B cell (primary cell): ENCODE measurements at places on chromosomes 16 and 17. TPM values are rescaled to one million over a fixed set of nuclear protein-coding genes. Genes with fewer than 3 reads are reported as not detected.

Gene CBFA2T3
- total RNA-seq: 58.3 and 58.5 TPM in 2 replicates

Gene CDK3
- 13.2 and 15.0 TPM in 2 replicates for total RNA-seq

Gene SLC22A31
- total RNA-seq: not detected in 2 replicates

- no peak for DNase-seq
These were observed 85.5 kb upstream of the HNF1B start for GRCh38 chr17:37830151-37830993.

DNA sequence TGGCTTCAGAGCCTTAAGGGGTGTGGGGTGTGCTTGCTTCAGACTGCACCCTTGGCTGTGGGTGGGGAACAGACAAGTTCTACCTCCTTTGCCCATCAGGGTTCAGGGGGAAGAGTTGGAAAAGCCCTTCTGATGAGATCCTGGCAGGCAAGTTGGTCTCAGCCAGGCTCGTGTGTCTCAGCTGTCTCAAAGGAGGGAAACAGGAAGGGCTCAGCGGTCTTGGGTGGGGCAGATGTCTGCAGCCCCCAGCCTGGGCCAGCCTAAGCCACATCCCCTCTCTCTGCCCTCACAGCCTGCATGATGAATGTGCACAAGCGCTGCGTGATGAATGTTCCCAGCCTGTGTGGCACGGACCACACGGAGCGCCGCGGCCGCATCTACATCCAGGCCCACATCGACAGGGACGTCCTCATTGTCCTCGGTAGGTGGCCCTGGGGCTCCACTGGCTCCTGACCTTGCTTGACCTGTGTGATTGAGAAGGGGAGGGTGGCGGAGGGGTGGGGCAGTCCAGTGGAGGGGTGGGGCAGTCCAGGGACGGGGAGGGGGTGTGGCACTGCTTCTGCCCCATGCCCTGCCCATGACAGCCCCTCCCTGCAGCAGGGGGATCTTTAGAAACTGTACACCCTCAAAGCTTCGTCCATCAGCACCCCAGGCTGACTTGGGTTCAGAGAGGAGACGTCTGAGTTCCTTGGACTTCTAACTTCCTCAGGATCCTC is 199.5 kb downstream of the PRKCB start:
- peak; percentile 59 for DNase-seq

DNA sequence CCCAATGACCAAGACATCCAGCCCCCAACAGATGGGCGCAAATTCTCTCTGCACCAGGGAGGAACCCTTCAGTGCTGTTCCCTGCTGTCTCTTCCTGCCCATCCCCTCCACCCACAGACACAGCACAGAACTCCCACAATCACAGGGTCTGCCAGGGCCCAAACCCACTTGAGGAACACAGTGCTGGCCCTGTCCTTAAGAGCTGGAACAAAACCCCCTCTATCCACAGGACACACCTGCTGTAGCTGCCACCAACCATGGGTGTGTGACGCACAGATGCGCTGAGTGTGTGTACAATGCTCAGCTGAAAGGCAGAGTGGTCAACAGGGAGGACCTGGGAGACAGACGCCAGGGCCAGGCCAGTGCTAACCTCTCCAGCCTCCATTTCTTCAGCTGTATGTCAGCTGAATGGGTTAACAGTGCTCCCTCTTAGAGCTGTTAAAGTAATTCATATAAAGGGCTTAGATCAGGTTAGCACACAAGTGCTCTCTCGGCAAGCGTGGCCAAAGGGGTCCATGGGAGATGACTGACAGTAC is 62.1 kb downstream of the AMFR start:
- no peak for DNase-seq

DNA sequence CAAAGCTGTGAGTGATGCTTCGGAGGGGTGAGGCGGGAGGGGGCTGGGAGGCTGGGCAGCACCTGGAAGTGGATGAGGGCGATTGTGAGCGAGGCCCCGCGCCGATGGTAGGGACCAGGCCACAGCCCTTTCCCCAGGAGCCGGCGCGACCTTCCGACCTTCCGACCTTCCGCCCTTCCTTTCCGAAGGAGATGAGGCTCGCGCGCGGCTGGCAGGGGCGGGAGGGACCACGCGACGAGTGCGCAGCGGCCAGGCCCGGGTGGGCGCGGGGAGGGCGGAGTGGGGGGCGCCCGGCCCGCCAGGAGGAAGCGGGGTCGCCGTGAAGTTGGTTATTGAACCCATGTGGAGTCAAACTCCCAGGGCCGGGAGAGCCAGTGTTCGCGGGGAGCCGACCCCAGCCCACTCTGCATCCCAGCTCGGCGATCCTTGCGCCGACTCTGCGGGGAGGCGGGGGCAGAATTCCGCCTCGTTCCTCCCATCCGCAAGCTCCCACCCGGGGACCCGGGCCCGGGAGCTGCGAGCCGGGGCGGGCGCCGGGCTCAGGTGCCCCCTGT is 56.6 kb downstream of the RAP1GAP2 start:
- DNase-seq: no peak

DNA sequence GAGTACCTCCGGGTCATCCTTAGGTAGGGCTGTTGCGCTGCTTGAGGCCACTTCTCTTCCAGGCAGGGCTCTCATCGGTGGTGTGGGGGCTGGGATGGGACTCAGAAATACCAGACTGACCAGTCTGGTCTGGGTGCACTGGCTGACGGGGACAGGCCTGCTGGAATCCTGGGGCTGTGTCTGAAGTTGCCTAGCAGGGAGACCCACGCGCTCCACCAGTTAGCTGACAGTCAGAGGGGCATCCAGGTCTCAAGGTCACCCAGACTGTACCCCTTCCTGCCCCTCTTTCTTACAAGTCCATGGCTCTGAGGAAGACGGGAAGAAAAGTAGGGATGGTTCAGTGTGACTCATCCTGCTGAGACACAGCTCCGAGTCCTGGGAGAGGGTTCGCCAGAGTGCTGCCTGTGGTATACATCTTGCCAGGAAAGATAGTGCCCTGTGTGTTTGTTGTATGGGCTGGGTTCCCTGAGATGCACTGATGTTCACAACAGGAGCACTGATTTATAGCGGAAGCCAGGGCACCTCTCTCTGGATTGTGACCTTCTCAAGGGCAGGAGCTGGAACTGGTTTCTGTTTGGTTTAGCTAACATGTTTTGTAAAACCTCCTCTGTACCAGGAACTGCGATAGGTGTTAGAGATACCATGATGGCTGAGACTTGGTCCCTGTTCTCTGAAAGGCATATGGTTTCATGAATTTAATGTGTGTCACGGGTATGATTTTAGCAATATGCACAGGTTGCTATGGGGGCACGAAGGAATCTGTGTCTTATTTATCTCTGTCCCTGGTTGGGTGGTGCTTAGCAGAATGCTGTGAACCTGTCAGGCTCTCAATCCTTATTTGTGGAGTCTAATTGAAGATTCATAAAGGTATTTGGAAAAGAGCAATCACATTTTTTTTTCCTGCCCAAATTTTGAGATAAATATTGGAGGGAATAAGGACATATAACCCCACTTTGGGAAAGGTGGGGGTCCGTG is 97.5 kb downstream of the OR1D5 start:
- no peak for DNase-seq

GRCh38 chr17:74644419-74644818 is 20.9 kb upstream of the CD300E start:
- DNase-seq: no peak

DNA sequence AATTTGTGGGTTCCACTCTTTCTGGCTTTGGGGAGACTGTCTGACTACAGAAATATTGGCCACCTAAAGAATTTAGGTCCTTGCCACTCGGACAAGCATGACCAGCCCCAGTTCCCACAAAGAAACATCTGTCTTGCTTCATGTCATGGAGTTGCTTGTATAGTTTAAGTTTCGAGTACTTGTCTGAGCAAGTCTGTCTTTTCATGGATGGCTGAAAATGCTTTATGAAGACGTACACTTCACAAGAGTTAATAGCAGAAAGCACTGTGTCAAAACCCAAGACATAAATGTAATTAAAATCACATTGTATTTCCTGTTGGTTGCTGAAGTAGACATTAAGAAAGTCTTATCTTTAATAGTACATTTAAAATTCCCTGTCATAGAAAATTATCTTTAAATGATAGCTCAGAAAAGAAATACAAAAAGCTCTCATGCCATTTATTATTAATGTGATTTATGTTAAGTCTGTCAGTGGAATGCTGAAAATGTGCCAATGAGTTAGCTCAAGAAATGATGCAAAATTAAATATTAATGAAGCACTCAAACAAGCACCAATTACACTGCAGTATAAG is 29.8 kb upstream of the XYLT2 start:
- DNase-seq: no peak

DNA sequence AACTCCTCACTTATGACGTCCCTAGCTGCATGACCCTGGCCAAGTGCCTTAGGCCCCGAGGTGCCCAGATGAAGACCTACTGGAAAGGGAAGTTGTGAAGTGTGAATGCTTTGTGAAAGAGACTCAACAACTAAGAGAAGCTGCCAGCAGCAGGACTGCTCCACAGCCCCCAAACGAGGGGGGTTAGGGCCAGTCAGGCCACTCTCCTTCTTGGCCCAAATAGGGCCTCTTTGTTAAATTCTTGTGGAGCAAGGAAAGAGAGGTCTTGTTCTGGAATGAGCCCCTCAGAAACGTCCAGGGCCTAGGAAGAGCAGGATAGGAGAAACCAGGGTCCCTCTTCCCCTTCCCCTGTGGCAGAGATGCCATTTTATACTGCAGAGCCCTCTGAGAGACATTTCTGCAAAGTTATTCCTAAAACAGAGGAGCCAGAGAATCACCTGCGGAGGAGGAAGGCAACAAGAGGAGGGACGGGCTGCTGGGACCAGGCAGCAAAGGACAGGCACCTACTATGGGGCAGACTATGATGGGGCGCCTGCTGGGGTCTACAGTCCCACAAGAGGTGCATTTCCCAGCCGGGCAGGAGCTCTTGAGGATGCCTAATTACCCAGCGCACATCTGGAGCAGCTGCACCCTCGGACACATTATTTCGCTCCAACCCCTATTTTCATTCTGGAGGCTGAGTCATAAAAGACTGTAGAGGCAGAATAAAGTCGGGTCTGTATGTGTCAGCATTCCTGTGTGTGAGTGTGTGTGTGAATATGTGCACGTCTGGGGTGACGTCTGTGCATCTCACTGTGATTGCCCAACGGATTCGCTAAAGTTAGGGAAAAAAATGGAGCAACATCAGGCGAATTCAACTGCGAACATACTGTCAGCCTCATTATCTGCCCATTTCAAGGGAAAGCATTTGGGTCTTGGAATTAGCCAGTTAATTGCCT is 11.4 kb upstream of the HOXB9 start:
- DNase-seq: peak; percentile 7

- DNase-seq: no peak
These were observed 354.6 kb downstream of the CDH8 start for GRCh38 chr16:61681673-61682072.

- DNase-seq: no peak
These were observed 7.3 kb downstream of the C16orf89 start for GRCh38 chr16:5058476-5058875.

GRCh38 chr16:69017036-69017783 is 88.2 kb upstream of the HAS3 start:
- DNase-seq: no peak

DNA sequence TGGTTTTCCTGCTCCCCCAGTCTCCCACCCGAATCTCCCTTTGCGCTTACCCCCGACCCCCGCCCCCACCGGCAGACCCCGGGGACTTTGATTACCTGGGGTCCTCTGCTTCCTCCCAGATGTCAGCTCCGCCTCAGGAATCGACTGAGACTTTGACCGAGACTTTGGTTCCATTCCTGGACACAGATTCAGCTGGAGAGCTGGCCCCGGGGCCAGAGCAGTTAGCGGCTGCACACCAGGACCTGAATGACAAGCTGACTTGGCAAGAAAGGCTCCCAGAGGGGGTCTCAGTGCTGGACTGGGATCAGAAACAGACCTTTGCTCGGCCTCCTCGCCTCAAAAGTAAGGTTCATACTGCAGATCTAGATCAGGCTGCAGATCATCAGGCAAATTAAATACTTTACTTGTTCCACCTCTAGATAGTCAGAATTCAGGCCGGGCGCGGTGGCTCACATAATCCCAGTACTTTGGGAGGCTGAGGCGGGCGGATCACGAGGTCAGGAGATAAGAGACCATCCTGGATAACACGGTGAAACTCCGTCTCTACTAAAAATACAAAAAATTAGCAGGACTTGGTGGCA is 60.3 kb upstream of the FBXO47 start:
- no peak for DNase-seq

- no peak for DNase-seq
These were observed 156.3 kb downstream of the MYO1D start for GRCh38 chr17:32720671-32721070.

DNA sequence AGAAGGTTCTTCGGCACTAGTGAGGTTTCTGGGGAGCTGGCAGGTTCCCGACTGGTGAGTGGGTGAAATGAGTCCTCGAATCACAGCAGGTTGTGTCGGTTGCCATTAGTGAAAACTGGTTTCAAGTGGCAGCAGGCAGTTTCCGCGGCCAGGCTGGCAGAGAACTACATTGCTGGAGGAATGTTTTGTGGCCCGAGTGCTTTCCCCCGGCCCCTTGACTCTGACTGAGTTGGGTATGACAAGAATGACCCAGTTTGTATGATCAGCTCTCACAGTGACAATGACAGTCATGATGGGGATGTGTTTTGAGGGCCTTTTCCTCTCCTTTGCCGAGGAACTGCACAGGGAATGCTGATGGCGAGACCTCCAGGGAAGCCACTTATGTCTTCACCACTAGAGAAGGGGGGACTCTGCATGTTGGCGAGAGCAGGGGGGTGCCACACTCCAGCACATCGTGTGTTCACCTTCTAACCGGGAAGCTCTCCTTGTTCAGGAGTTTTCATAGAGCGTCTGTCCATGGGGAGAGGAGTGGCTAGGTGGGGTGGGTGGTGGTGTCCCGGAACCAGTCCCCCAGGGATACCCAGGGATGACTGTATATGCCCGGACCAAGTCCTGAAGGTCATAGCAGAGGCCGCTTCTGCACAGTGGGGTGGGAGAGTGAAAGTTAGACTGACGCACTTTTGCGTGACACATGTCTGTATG is 206.0 kb upstream of the CHMP6 start:
- no peak for DNase-seq

DNA sequence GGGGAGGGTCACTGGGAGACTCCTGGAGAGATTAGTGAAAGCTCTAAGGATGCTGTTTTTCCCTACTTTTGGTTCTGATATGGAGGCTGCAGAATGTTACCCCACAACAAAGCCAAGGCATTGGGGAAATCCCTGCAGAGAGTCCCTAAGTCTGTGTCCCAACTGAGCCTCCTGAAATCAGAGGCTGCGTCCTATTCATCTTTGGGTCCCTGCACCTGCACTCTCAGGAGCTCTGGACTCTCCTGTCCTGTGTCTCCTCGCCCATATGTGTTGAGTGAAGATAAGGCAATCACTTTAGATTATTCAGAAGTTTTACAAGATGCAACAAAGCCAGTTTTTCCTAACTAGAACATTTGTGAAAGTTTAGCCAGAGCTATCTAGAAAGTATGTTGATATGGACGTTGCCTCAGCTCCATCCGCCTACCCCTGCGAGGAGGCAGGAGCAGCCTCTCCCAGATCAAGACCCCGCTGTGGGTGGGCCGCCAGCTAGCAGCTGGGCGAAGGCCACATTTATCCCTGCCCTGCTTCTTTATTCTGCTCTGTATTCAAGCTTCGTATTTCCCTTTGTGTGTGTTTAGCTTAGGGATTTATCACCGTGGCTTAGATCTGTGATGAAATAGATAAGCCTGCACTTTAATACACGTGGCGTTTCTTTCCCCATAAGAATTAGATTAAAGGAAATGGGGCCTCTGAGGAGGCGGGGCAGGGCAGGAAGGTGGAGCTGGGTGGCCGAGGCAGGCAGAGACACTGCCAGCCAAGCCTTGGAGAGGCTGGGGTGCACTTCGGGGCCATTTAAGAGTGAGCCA is 37.4 kb downstream of the SHISA6 start:
- DNase-seq: no peak

GRCh38 chr17:17089796-17090641 is 47.8 kb downstream of the MPRIP start:
- DNase-seq: no peak

GRCh38 chr17:19470530-19471261 is 59.7 kb downstream of the RNF112 start:
- DNase-seq: no peak
